ENCODE measurements at places on chromosomes 4 and X. TPM values are rescaled to one million over a fixed set of nuclear protein-coding genes. Genes with fewer than 3 reads are reported as not detected.
A peak's percentile ranks its signal among the peaks of the same experiment; 100 is the strongest.

DNA sequence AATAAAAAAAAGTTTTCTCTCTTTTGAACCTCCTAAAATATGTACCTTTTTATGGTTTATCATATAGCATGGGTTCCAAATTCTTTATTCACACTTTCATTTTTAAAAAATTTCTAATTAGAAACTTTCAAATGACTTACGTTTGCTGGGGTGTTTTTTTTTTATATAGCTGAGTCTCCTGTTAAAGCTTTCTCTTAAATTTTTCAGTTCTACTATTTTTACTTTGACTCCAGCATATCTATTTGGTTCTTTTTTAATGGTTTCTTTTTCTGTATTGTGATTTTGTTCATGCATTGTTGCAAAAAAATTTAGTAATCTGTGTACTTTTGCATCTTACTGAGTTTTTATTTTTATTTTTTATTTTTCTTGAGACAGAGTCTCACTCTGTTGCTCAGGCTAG lies 22.3 kb downstream of the ZNF718 start:
- peaks cover 86% of the 10 kb centered on the region for H3K36me3 ChIP-seq
- no peak overlapping the region for H3K4me3 ChIP-seq
- no peaks in the 10 kb centered on the region for H3K27me3 ChIP-seq
- no peak overlapping the region for H3K27ac ChIP-seq
- DNase-seq, result no peak

- DNase-seq, result no peak
- H3K4me1 ChIP-seq, result peaks cover 9% of the 10 kb centered on the region
- H3K4me3 ChIP-seq, result no peak overlapping the region
- no peaks in the 10 kb centered on the region for H3K27me3 ChIP-seq
- H3K27ac ChIP-seq, result peak overlapping the region; percentile 53
These were observed 29.6 kb upstream of the NKRF start for GRCh38 chrX:119635799-119636198.

GRCh38 chr4:133865612-133866327 lies 335.8 kb downstream of the PABPC4L start:
- H3K36me3 ChIP-seq, result no peaks in the 10 kb centered on the region
- no peak overlapping the region for H3K4me3 ChIP-seq
- H3K27me3 ChIP-seq, result no peaks in the 10 kb centered on the region
- DNase-seq, result no peak
- H3K4me1 ChIP-seq, result no peaks in the 10 kb centered on the region
- no peak overlapping the region for H3K27ac ChIP-seq

Gene F9
- total RNA-seq, result not detected

Gene RENBP
- total RNA-seq, result 11.4 TPM

DNA sequence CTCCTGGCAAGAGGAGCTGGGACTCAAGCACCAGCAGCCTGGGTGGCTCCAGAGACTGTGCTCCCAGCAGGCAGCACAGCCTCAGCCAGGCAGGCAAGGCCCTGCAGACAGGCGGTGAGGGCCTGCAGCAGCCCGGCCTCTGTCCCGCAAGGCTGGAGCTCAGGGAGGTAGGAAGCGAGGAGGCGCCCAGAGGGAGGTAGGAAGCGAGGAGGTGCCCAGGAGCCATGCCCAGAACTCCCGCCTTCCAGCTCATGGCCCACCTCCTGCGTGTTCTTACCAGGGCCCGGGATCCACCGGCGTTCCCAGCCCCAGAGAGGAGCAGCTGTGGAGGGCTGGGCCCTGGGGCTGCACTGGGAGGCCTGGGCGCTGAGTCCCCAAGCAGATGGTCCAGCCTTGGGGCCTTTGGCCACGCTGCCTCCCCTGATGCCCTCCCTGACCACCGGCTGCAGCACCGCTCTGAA lies 133.1 kb downstream of the HMX1 start:
- no peak overlapping the region for H3K27ac ChIP-seq
- H3K27me3 ChIP-seq, result no peaks in the 10 kb centered on the region
- H3K36me3 ChIP-seq, result no peaks in the 10 kb centered on the region
- H3K4me1 ChIP-seq, result no peaks in the 10 kb centered on the region
- peak; percentile 5 for DNase-seq

Gene CORIN
- total RNA-seq, result 0.30 TPM

DNA sequence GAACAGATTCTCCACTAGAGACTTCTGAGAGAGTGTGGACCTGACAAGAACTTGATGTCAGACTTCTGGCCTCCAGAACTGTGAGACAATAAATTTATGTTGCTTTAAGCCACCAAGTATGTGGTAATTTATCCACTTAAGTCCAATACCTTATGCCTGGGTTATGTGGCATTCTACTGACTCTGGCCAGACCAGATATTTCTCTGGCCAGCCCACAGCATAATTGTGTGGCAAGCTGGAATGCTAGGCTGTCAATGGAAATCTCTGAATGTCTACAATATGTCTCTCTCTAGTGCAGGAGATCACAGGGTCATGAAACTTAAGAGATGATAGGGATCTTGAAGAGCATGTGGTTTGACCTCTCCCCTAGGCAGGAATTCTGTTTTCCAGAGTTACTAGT lies 251.0 kb downstream of the ZNF674 start:
- no peaks in the 10 kb centered on the region for H3K4me1 ChIP-seq
- H3K36me3 ChIP-seq, result no peaks in the 10 kb centered on the region
- H3K4me3 ChIP-seq, result no peak overlapping the region
- no peak overlapping the region for H3K27ac ChIP-seq
- no peak for DNase-seq

Gene LDB2
- total RNA-seq, result not detected

DNA sequence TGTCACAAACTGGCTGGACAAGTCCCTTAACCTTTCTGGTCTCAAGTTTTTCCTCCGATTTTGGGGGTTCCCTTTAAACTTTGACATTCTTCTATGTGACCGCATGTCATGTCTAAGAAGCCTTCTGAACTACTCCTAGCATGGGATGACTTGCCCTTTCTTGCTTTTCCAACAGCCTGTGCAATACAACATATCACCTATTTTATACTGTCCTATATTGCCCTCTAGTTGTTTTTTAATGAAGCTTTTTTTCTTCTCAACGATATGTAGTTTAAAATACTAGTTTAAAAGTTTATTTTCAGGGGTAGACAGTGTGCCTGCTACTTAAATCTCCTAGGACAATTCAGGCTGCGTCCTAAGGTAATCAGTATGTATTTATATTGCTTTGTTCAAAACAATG lies 1.0 kb upstream of the IGBP1 start:
- peak overlapping the region; percentile 47 for H3K4me3 ChIP-seq
- no peaks in the 10 kb centered on the region for H3K27me3 ChIP-seq
- H3K27ac ChIP-seq, result peak overlapping the region; percentile 35
- H3K4me1 ChIP-seq, result peaks cover 18% of the 10 kb centered on the region
- DNase-seq, result no peak
- peaks cover 18% of the 10 kb centered on the region for H3K36me3 ChIP-seq

- H3K4me1 ChIP-seq, result no peaks in the 10 kb centered on the region
- H3K27ac ChIP-seq, result no peak overlapping the region
- H3K36me3 ChIP-seq, result no peaks in the 10 kb centered on the region
These were observed 620.7 kb downstream of the RPA4 start for GRCh38 chrX:97504431-97504830.

GRCh38 chrX:133402830-133403625 lies 12.3 kb downstream of the GPC4 start:
- DNase-seq, result no peak
- no peaks in the 10 kb centered on the region for H3K36me3 ChIP-seq
- H3K27ac ChIP-seq, result no peak overlapping the region
- H3K4me1 ChIP-seq, result peaks cover 2% of the 10 kb centered on the region

- no peaks in the 10 kb centered on the region for H3K4me1 ChIP-seq
- H3K27me3 ChIP-seq, result no peaks in the 10 kb centered on the region
- no peak overlapping the region for H3K4me3 ChIP-seq
- no peak overlapping the region for H3K27ac ChIP-seq
- no peaks in the 10 kb centered on the region for H3K36me3 ChIP-seq
- DNase-seq, result no peak
These were observed 31.0 kb downstream of the TRPC5 start for GRCh38 chrX:112051576-112051975.

DNA sequence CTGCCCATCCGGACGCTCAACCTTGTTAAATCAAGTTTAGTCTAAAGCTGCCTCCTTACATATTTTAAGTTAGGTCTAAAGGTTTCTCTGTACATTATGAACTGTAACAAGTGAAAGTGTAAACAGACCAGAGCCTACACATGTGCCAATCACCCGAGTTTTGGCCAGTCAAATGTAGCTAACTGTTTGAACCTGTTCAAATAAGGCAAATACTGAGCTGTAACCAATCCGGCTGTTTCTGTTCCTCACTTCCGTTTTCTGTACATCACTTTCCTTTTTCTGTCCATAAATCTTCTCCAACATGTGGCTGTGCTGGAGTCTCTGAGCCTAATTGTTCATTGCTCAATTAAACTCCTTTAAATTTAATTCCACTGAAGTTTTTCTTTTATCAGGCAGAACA lies 113.3 kb upstream of the SHISA3 start:
- peaks cover 5% of the 10 kb centered on the region for H3K4me1 ChIP-seq
- no peak for DNase-seq
- peaks cover 12% of the 10 kb centered on the region for H3K27me3 ChIP-seq
- no peaks in the 10 kb centered on the region for H3K36me3 ChIP-seq

Gene PDGFRA
- not detected for total RNA-seq

DNA sequence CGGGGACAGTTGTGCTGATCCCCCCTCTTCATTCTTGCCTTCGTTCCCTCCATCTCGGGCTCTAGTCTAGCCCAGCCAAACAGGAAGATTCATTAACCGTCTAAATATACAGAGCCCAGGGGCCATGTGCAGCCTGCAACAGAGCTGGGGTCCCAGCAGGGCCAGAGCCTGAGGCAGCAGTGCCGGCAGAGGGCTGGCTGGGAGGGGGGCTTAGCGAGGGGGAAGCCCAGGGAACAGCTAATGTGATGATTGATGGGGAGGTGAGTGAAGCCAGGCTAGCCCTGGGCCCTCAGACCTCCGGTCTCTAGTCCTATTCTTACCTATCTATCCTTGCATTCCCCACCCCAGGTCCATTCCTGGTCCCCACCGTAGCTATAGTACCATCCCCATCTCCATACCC lies 22.3 kb downstream of the EFNB1 start:
- H3K4me1 ChIP-seq, result no peaks in the 10 kb centered on the region
- no peak overlapping the region for H3K27ac ChIP-seq
- no peak overlapping the region for H3K4me3 ChIP-seq
- no peaks in the 10 kb centered on the region for H3K27me3 ChIP-seq

Measured in activated T-helper 2 cell treated with anti-CD3 and anti-CD28 coated beads, Interferon-gamma antibody, Interleukin-2, Interleukin-4, amounts not matched to agents 10 μg/mL and 5 μg/mL and 100 μg/mL, durations not matched to agents 14 hours and 24 hours and 36 hours (primary cell).